ENCODE measurements at places on chromosomes 4 and X.

DNA sequence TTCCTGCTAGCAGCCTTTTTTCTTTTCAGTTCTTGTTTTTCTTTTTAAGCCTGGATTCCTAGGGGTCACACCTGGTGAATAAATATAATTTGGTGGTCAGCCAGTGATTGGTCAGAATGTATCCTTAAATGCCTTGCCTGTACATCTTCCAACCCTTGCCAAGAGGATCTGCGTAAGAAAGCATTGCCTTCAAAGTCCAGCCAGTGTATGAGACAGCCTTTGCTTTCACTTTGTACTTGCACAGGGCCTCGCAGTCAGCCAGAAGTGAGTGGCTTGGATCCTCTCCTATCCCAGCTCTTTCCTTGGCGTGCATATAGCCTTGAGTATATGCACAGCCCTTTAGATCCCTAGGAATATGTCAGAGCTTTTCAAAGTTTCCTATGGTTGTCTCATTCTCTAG lies 22.2 kb downstream of the KANTR start:
- no peak for DNase-seq

DNA sequence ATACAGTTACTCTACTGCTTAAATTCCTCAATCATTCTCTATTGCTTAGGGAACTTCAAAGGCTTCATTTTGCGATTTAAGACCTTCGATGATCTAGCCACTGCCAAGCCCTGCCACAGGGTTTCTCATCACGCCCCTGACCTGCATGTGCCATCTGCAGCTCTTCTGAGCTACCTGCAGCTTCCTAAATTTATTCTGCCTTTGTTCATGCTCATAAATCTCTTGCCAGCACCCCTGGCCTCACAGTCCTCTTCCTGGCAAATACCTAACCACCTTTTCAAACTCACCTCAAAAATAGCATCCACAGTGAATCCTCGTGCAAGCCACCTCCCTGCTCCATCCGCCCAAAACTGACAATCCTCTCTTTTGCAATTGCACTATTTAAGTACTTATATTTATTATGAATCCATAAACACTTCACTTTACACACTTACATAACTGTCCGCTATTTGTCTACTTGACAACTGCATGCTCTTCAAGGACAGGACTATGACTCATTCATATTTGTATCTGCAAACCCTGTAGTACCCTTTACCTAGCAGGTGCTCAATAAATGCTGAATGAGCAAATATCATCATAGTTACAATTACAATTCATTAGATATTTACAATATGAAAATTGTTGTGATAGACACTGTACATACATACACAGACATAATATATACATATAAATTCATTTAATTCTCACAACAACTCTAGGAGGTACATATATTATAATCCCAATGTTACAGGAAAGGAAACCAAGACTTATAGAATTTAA lies 280.0 kb upstream of the RASGEF1B start:
- DNase-seq, result no peak

- no peak for DNase-seq
These were observed 111.1 kb downstream of the ADRA2C start for GRCh38 chr4:3877236-3877635.

DNA sequence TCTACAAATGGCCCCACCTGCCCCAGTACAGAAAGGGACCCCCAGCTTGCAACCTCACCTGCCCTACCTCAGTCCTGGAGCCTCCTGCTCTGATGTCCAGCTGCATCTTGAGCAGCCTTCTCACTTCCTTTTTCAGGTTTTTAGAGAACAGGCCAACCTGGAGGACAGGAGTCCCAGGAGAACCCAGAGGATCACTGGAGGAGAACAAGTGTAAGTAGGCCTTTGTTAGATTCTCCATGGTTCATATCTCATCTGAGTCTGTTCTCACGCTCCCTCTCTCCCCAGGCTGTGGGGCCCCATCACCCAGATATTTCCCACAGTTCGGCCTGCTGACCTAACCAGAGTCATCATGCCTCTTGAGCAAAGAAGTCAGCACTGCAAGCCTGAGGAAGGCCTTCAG lies 3.6 kb downstream of the MAGEA11 start:
- DNase-seq, result no peak

DNA sequence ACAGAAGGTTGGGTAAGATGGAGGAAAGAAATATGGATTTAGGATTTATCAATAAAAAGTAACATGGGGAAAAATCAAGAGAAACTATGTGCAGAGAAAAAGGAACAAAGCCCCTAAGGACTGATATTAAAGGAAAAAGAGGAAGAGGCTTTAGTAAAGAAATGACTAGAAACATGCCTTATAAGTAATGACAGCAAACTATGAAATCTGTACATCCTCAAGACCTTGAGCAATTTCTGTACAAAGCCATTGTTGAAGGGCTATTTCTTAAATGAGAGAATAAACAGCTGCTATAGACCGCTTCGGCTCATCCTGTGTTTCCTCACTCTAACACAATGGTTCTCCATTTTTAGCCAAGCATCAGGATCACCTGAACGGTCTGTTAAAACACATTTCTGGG lies 180.3 kb upstream of the ATOH1 start:
- no peak for DNase-seq
